MV-4-11 (cell line): ENCODE measurements at places on chromosomes 13 and 19.

- no peak for DNase-seq
Observed at GRCh38 chr13:30731361-30732045, 3.8 kb upstream of the ALOX5AP start.

DNA sequence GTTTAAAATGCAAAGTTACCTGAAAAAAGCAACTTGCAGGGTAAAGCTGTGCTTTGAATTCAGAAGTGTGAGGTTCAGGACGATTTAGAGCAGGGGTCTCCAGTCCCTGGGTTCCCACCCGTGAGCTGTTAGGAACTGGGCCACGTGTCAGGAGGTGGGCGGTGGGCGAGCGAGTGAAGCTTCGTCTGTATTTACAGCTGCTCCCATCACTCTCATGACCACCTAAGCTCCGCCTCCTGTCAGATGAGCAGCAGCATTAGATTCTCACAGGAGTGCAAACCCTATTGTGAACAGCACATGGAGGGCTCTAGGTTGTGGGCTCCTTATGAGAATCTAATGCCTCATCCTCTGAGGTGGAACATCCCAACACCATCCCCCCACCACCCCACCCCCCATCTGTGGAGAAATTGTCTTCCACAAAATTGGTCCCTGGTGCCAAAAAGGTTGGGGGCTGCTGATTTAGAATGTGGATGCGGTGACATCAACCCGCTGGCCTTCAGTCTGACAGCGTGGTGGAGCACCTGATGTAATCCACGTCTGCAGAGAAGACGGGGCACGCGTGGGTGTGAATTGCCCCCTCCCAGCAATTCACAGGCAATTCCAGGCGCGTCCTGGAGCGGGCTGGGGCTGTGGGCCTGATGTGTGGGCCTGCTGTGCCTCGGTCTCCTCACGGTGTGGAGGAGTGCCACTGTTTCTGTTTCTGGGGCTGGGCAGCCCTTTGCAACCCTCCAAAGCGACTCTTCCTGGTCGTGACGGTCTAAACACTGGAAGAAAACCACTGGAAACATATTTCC is 214.0 kb upstream of the SOX1 start:
- no peak for DNase-seq

GRCh38 chr13:76481738-76482137 is 404.5 kb downstream of the KCTD12 start:
- no peak for DNase-seq

DNA sequence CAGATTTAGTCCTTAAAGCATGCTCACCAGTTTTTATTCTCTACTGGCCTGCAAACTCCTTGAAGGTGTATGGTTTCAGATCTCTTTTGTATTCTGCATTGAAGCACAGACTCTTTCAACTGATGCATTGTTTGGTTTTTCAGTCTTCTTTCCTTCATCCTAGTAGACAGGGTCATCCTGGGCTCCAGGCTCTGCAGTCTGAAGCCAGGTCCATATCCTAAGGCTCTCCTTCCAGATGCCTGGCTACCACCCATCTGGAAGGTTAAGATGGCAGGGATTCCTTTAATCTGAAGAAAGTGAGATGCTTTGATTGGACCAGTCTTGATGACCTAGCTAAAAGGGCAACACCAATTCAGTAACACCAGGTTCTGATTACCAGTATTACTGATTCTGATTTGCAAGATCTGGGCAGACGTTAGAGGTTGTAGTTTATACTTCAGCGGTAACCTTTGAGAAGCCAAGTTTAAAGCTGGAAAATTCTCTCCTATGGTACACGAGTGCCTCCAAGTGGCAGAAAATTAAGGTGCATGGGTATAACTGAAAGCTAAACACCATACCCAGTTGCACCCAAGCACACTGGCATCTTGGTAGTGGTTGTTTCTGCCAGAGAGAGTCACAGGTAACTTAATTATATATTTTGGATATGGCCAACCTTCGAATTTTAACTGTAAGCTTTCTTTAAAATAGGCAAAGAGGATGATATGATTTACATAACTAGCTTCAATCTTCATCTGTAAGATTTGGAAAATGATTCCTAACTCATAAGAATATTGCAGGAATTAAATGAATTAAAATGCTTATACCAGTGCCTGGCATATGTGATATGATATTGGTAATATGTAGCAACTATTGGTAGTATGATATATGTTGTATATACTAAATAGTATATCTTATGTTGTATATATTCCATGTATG is 1651.9 kb upstream of the MIR17HG start:
- DNase-seq, result peak; percentile 24

- no peak for DNase-seq
Observed at GRCh38 chr19:3026768-3027167, 2.3 kb downstream of the TLE2 start.

- DNase-seq, result peak; percentile 35
Observed at GRCh38 chr19:42311657-42312056, 1.5 kb upstream of the TMEM145 start.

GRCh38 chr19:50516964-50517703 is 3.4 kb upstream of the ASPDH start:
- DNase-seq, result no peak

GRCh38 chr13:49693877-49694276 is 2.6 kb upstream of the EBPL start:
- DNase-seq, result no peak

DNA sequence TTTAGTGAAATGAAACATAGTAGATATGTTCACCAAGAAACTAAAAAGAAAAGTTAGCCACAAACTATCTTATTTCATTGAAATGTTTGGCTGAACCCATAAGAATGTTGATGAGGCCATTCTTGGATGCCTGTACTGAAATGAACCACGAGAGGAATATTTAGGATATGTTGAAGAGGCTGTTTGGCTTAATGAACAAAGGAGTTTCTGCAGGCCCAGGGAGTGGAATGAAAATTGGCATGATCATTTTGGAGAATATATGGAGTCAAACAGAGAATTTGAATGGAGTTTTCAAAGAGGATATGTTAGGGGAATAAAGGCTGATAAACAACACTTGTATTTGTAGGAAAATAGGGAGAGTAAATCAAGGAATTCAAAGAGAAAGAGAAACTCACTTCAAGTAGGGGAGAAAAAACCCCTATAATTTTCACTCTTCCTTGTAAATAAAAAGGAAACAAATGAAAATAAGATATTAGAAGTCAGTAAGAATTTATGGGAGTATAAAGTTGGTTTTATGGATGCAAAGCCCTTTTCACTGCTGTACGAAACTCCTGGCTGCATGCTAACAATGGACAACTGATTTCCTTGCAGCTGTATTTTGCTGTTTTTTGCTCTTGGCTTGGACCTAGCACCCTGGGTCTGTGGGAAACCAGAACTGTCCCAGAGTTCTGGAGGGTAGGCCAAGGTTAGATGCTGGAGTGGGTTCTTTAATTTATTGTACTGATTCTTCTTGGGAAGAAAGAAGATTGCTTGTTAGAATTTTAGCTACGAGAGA is 36.5 kb downstream of the KL start:
- DNase-seq, result no peak
